ENCODE measurements at places on chromosomes 11 and 22.

DNA sequence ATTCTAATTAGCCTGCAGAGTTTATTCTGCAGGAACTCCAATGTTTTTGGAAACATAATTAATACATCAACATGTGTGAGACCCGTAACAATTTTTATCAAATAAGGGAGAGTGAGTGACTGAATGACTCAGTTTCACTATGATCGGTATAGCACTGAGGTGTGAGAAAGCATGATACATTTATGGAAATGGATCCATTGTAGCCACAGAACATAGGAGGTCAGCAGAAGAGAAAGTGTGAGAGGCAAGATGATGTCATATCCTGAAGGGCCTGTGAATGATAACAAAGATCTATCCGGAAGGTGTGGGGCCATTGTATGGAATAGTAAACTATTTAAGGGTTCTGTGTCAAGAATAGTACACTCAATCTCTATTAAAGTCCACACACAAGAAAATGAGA, 1406.1 kb upstream of the TENM4 start:
- no peak for DNase-seq

DNA sequence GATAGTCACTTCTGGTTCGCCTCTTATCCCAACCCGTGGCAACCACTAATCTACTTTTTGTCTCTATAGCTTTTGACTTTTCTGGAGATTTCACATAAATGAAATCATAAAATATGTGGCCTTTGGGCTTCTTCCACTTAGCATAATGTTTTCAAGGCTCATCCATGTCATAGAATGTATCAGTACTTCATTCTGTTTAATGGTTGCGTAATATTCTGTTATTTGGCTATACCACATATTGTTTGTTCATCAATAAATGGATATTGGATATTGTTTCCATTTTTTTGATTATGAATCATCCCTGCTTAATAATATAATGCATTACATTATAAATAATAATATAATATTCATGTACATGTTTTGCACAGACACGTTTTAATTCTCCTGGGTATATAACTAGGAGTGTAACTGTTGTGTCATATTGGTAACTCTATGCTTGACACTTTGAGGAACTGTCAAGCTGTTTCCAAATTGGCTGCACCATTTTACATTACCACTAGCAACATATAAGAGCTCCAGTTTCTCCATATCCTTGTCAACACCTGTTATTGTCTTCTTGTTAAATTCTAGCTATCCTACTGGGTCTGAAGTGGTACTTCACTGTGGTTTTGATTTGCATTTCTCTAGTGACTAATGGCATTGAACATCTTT, 181.5 kb downstream of the CADM1 start:
- DNase-seq = no peak

GRCh38 chr11:1333091-1333772, 23.8 kb upstream of the TOLLIP start:
- DNase-seq = no peak

DNA sequence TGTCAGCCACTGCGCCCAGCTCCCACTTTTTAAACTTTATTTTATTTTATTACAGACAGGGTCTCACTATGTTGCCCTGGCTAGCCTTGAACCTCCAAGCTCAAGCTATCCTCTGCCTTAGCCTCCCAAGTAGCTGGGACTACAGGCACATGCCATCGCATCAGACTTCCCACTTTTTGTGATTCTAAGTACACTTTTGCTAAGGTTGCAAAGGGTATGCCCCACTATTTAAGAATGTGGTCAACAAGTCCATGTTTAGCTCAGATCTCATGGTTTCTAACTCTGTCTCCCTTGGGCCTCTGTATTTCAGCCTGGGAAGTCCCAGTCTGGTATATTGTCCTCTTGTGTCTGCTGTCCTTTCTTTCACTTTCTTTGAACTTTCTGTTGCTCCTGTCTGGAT, 35.3 kb downstream of the EXPH5 start:
- DNase-seq = no peak

GRCh38 chr11:75537740-75538139, 12.0 kb upstream of the GDPD5 start:
- no peak for DNase-seq

- no peak for DNase-seq
Observed at GRCh38 chr11:69174841-69175240, 19.1 kb downstream of the SMIM38 start.

- DNase-seq = no peak
Observed at GRCh38 chr22:36362932-36363331, 24.8 kb downstream of the MYH9 start.

GRCh38 chr11:125223901-125224361, 59.4 kb downstream of the PKNOX2 start:
- no peak for DNase-seq

GRCh38 chr11:116162886-116163230, 609.9 kb downstream of the BUD13 start:
- DNase-seq = no peak
